Frontal cortex (tissue), 4 donors: ENCODE measurements at places on chromosomes 5 and 9.

- no peak for DNase-seq
These were observed 525 bp downstream of the KIF24 start for GRCh38 chr9:34328500-34328986.

- DNase-seq: no peak
These were observed 20.1 kb downstream of the CDK20 start for GRCh38 chr9:87954230-87954629.

DNA sequence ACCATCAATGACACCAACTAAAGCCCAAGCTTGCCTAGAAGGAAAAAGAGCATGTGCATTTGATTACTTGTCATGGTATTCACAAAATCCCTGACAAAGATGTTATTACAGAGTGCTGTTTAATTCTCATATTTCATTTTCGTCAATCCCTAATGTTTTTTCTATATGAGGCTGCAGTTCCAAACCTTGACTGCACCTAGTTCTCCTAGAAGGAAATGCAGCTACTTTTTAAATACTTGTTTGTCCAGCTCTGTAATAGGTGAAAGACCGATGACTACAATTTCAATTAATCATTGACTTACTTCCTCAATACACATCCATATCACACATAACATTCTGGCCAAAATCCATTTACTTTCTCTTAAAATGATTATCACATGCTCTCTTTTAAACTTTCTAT is 28.1 kb downstream of the CEMIP2 start:
- no peak for DNase-seq

GRCh38 chr5:94690778-94691177 is 72.3 kb downstream of the SLF1 start:
- DNase-seq: no peak

DNA sequence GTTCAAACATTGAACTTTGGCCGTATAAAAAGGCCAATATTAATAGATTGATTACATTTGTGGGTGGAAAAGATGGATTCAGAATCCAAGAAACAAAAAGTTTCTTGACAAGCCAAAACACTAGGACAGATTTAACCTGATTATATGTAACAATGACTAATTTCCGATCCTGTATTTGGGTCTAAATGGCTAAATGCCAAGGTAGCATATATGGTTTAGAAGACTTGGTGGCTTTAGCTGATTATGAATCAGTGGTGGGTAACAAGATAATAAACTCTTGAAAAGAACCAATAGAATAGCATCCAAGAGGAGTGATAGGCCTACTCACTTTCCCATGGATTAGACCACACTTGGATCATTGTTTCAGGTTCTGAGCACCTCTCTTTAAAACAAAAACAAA is 21.8 kb upstream of the ANP32B start:
- DNase-seq: no peak

DNA sequence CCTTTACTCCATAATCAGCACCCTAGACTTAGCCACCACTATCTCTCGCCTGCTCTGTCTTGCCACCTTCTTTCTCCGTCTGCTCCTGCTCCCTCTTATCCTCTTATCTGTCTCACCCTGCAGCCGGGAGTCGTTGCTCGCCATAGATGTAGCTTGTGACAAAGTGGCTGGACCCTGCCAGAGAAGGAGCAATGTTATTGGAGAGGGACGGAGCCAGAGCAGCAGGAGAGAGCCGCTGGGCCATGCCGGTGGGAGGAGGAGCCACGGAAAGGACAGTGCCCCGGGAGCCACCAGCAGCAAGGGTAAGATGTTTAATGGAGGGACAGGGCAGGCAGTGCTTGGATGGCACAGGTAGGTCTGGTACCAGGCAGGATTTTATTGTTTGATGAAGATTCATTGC is 137.3 kb downstream of the SEC61B start:
- no peak for DNase-seq

GRCh38 chr5:171093598-171093997 is 215.4 kb upstream of the TLX3 start:
- DNase-seq: no peak

DNA sequence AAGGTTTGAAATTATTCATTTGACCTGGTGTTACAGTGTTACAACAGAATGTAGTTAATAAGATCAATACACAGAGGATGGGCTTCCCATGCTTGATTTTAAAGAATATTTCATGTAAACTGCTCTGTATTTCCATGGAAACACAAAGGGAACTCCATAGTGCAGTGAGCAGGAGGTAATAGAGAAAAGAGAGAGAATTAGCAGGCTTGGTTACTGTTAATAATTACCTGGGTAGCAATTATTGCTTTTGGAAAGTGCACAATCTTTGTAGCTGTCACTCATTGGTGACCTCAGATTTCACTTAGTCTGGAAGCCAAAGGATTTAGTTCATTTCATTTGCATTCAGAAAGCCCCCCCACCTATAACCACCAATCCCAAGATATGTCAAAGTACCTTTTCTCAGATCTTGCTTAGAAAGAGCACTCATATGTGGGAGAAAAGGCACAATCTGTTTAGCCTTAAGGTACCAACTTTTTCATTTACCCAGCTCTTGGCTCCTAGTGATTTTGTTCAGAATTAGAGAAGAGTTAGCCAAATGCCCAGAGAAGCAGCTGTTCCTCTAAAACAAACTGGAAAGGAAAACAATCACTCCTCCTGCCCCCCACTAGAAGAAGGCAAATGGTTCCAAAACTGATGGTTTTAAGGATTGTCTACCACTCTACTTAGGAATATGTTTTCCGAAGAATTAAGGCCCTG is 234.5 kb upstream of the SLC24A2 start:
- no peak for DNase-seq

DNA sequence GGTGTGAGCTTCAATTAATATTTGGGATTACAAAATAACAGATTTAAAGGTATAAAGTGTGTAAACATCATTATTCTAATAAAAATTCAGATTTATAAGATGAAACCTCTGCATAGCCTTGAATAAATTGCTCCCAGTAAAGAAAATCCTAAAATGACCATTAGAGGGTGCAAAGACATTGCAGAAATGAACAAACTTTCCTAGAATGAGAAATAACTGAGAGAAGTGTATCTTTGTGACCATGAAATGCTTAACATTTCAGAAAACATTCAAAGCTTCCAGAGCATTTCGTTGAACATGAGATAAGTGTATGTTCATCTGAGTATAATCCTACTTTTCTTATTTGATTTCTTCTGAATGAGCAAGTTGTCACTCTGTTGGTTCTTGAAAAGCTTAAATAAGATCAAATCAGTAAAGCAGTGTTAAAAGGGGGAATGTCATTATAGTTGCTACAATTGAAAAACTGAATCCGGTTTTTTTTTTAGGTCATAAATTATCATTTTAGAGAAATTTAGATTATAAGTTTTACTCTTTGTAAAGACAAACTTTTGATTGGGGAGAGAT is 24.7 kb upstream of the NUDT12 start:
- no peak for DNase-seq

- no peak for DNase-seq
These were observed 19.5 kb upstream of the ARSI start for GRCh38 chr5:150322202-150322601.

DNA sequence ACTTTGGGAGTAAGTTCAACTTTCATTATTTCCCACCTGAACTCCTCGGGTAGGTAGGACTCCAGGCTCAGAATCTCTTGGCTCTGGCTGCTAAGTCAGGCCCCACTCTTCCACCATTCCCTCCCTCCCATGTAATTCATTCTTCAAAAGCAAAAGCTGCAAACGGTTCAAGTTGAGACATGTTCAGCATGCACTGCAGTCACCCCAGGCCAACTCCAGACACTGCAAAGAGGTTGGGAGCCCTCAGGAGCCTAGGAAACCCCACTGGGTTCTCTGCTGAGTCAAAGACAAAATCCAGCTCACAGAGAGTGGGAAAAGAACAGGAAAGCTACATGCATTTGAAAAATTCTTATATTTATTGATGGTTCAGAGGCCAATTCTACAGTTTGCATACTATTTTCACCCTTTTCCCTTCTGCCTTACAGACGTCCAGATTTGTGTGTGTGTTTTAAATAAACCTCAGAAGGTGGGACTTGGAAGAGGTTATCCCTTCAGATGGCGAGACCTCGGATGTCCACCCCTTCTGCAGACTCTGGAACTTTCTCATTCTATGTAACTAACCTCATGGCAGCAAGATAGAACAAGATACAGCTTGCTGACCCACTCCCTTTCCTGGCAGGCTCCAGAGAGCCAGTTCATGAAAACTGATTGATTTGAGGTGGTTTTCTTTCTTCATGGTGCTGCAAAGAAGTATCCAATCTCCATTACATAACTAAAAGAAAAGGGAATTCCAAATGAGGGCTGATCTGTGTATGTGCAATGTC is 65.7 kb upstream of the EQTN start:
- no peak for DNase-seq

GRCh38 chr5:133848341-133848811 is 120.0 kb downstream of the C5orf15 start:
- DNase-seq: no peak

DNA sequence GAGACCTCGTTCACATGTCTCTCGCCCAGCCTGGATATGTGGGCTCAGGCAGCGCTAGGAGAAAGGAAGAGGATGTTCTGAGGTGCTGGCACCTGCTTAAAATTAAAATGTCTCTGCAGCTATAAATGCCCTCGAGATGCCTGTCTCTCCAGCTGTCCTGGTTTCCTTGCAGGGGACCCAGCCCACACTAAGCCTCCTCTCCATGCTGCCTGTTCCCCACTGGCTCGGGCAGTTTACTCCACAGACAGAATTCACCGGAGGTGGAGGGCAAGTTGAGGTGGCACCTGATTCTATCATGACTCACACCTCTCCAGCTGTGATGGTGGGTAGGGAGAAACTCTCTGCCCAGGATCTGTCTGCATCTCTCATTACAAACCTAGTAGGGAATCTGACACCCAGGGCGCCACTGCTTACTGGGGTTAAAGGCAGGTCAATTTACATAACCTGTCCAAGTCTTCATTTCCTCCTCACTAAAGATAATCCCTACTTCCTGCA is 420.9 kb downstream of the SPOCK1 start:
- no peak for DNase-seq

- no peak for DNase-seq
These were observed 49.8 kb downstream of the PRRC1 start for GRCh38 chr5:127567026-127567768.

DNA sequence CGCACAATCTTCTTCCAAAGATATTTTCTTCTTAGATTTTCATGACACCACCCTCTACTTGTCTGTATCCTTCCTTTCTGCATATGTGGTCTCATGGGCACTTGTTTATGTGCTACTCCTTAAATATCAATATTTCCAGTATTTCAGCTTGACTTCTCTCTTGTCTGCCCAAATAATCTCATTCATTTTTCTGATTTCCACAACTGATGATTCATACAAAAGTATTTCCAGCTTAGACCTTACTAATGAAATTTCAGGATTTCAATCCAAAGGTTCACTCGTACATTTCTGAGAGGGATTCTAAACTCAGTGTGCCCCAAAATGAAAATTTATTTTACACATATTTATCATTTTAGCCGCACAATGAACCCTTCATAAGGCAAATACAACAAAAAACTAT is 928.9 kb upstream of the C9orf72 start:
- no peak for DNase-seq

DNA sequence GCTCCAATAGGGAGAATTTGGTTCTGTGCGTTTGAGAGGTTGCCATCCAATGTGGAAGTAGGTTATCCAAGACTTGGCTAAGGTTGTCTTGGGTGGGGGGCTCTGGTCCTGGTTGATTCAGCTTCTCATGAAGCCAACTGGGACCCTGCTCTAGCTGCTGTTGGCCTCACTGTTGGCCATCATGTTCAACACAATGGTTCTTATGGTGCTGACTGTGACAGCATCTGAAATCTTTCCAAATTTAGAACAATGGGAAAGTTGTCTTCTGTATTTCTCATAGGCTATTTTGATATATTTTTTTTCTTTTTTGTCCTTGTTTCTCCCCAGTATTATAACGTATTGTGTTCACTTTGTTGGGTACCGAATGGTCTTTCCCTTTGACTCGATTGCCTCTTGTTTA is 71.9 kb downstream of the GDNF start:
- DNase-seq: no peak

DNA sequence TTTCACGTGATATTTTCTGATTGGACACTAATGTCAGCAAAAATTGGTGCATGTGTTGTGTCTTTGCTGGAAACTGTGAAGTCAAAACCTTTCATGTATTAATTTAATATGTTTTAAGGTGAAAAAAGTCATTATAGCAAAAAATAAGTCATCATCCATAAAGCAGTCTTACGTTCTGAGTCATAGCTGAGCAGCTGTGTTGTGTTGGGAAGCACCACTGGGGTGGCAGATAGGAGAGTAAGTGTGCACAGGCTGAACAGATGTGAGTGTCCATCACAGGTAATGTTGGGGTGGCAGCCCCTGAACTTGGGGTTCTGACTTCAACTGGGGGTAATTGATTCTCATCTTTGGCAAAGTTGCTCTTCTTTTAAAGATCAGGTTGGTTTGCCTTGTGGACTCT is 156.8 kb downstream of the NXNL2 start:
- DNase-seq: no peak

DNA sequence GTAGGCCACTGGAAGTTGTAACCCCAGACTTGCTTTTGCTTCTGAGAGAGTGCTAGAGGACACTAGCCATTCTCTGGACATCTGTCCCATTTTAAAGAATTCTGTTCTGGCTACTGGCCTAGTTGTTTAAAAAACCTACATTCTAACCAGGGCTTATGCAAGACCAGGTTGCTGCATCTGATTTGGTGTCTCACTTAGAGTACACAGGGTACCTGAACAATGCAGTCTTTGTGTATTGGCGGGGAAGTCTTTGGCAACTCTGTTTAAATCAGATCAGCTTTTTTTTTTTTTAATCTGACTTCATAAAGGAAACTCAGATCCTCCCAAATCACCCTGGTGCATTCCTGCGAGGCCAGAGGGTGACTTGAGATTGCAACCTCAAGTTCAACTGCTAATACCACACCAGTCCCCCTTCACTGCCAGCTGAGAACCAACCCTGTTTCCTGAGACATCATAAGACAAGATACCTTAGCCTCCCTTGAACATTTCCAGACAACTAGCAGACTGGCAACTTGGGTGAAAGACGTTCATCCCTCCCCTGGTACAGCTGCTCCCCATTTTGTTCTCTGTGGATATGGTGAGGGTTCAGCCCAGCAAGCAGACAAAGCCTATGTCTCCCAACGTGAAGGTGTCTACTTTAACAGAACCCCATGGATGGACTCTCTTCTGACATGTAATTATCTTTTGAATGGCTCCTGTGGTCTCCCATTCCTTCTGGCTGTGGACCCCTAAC is 27.0 kb downstream of the SKP1 start:
- DNase-seq: no peak

DNA sequence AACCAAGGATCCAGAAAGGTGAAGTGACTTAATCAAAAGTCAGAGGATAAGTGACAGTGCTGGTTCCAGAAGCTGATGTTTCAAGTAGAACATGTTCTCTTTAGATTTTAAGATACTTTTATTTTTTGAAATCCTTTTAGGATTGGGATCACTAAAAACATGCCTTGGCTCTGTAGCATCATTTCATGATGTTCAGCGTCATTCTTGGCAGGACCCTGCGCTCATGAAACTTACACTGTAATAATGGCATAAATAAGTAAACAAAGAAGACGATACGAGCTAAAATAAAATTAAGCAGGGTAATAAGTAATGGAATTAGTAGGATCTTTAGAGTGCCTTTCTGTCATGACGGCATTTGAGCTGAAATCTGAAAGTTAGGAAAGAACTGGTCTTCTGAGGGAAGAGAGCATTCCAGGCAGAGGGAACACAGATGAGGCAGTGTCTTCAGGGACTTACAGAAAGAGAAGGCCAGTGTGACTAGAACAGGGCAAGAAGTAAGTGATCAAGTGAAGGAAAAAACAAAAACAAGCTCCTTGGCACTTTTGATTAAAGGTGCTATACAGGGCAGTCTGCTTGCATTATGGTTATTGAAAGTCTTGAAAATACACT is 19.9 kb downstream of the CTNNA1 start:
- DNase-seq: no peak

GRCh38 chr5:134937526-134937925 is 30.2 kb upstream of the CATSPER3 start:
- no peak for DNase-seq

- peak; percentile 39 for DNase-seq
These were observed at the start of gene ADAMTS19 for GRCh38 chr5:129459777-129460671. Gene ADAMTS19 (plus strand): TSS chr5:129460298. CDS start chr5:129460392, 94 bp downstream.
